ENCODE measurements at places on chromosomes 11 and 22.
A peak's percentile ranks its signal among the peaks of the same experiment; 100 is the strongest.

DNA sequence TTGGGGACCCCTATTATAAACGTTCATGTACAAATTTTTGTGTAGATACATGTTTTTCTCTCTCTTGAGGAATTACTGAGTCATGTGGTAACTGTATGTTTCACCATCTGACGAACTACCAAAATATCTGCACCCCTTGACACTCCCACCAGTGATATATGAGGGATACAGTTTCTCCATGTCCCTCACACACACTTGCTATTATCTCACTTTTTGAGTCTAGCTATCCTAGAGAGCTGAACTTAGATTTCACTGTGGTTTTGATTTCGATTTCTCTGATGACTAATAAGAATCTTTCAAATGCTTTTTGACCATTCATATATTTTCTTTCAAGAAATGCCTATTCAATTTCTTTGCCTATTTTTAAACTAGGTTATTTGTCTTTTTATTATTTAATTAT lies 200.2 kb downstream of the PGR start:
- no peak for DNase-seq

- no peak for DNase-seq
Observed at GRCh38 chr11:36243641-36244040, 45.6 kb downstream of the COMMD9 start.

DNA sequence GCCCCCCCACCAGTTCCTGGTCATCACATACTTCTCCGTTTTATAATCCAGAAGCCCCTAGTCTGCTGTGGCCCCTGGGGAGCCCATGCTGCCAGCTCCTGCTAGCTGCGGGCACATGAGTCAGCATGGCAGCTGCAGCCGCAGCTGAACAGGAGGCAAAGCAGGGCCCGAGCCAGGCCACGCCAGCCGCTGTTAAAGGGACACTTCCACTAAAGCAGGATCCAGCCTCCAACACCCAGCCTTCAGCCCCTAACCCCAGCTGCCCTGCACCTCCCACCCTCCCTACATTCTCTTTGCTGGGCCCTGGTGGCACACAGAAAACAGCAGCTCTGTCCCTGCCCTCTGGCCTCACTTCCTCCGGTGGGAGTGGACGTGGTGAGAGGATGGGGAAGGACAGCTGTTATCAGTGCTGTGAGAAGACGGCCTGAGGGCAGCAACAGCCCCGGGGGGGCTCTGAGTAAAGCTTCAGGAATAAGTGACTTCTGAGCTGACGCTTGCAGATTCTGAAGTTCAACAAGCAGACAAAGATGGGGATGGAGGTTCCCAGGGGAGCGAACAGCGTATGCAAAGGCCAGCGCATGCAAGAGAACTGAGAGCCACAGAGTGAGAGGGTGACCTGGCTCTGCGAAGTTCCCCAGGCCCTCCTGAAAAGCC lies 688 bp upstream of the LRRC74B start:
- DNase-seq: no peak

- no peak for DNase-seq
Observed at GRCh38 chr11:74739546-74740270, 8.5 kb upstream of the CHRDL2 start.

GRCh38 chr11:57513452-57513795 lies 2.1 kb downstream of the SLC43A1 start:
- DNase-seq: no peak

DNA sequence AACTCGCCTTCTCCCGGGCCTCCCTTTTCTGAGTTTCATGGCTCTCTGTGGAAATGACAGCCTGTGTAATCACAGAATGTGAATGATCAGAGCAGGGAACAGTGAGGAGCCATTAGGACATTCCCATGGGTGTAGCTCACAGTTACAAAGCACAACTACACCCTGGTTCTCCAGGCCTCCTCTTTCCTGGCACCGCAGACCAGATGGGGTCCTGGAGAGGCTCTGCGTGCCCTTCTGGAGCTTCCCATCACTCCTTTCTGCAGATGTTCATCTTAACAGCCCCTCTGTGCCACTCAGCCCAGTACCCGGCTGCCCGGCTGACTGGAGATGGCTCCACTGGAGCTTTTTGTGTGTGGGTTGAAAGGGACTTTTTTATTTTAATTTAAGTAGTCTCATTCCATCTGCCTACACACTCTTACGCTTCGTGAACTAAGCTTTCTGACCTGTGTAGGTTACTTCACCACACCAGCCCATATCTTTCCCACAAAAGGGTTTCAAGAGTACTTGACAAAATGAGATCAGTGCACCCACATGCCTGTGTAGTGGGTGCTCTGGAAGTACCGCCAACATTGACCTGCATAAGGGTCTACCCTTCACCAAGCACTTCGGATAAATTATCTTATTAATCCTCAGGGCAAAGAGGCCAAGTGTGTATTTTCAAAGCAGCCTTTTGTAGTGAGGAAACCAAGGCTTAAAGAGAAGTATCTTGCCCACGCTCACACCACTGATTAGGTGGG lies 29.8 kb downstream of the SREBF2 start:
- peak; percentile 84 for DNase-seq
